Memory B cell (primary cell): ENCODE measurements at places on chromosomes 11 and 22.

DNA sequence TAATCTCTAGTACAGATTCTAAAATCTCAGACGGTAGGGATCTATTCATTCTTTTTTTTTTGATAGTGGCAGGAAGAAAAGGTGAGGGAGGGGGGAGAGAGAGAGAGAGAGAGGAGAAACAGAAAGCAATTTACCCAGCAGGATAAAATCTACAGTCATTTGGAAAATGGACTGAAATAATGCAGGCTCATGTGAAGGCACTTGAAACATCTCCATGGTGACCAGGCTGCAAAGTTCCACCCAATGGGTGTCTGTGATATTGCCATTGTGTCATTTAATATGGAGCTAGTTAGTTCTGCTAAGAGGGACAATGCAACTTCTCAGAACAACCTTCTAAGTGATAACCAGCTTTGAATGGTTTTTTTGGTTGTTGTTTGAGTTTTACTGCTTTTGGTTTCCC, 165.2 kb upstream of the RAG2 start:
- no peak for DNase-seq

GRCh38 chr11:126707498-126707897, 293.1 kb downstream of the KIRREL3 start:
- DNase-seq, result no peak

GRCh38 chr11:83008581-83008923, 63.1 kb downstream of the RAB30 start:
- DNase-seq, result no peak

GRCh38 chr11:20597680-20598484, 1.5 kb upstream of the SLC6A5 start:
- no peak for DNase-seq

DNA sequence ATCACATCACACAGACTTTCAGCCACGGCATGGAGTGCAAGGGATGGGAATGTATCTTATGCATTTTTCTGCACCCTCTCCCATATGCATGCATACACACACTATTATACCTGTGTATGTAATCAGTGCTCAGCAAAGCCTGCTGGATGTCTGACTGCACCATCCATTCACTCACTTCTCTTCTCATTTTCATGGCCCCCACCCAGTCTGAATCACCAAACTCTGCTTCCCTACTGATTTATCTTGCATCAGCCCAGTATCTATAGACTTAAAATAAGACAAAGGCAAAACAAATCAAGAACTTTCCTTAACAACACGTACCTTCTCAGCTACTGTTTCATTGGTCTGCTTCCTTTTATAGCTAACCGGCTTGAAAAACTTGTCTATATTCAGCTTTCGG, 21.6 kb downstream of the DBX1 start:
- no peak for DNase-seq

GRCh38 chr11:39205236-39205995, 2254.0 kb downstream of the LRRC4C start:
- DNase-seq, result no peak

- no peak for DNase-seq
Measured at GRCh38 chr11:76321820-76322524, 59.0 kb downstream of the THAP12 start.

DNA sequence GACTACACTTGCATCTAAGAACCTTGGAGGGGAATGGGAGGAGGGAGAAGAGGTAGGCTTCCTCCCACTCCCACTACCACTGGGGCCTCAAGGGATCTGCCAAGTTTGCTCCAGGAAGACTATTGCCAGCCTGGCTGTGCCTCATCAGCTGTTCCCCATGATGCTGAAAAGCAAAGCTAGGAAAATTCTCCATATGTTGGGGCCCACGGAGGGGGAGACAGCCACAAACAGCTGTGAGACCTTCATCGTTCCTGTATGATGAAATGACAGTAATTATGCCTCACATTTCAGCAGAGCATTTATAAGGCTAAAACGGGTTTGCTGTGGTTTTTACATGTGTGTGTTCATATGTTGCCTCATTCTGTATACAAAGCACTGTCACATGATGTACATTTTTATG, 6.7 kb downstream of the DSCAML1 start:
- no peak for DNase-seq

DNA sequence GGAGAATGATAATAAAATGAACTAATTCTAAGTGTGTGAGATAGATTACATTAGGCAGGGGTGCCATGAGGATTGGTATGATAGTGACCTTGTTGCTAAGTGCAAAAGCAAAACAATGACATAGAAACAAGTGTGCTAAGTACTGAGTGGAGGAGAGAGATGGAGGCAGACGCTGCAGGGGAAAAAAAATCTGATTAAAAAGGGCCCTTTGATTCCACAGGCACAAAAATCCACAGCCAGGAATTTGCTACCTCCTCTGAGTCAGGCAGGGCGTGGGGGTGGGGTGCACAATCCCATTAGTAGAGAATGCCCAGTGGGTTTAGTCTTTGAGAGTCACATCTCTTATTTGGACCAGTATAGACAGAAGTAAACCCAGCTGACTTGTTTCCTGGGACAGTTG, at the start of gene CNTF:
CNTF (plus strand) TSS at position 322 of the 400 bp plus-strand sequence. CDS start 88 bp downstream, outside the sequence.
- DNase-seq, result no peak

GRCh38 chr11:112588252-112588694, 327.6 kb upstream of the PLET1 start:
- no peak for DNase-seq

- no peak for DNase-seq
Measured at GRCh38 chr22:39643311-39644083, 72.9 kb downstream of the CACNA1I start.

DNA sequence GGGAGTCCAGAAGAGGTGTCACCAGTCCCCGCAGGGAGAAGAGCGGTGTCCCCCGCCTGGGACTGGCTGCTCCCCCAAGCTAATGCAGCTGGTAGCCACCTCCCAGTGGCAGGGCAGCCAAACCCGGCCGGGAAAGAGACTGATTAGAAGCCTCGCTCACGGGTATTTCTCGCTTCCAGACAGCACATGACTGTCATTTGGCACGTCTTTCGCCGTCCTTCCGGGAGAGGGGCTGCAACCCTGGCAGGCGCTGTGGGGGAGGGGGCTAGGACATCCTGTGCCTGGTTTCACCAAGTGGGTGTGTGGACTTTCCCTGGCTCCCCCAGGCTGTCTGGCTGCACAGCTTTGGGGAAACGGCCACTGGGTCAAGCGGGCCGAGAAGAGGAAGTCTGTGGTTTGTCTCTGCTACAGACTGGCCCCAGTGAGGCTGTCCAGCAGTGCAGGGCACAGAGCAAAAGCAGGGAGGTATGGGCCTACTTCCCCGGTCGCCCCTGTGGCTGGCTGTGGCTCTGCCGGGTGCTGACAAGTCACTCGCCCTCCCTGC, 3.8 kb downstream of the CD81 start:
- no peak for DNase-seq

GRCh38 chr22:41813726-41814410, 13.4 kb downstream of the CCDC134 start:
- no peak for DNase-seq

DNA sequence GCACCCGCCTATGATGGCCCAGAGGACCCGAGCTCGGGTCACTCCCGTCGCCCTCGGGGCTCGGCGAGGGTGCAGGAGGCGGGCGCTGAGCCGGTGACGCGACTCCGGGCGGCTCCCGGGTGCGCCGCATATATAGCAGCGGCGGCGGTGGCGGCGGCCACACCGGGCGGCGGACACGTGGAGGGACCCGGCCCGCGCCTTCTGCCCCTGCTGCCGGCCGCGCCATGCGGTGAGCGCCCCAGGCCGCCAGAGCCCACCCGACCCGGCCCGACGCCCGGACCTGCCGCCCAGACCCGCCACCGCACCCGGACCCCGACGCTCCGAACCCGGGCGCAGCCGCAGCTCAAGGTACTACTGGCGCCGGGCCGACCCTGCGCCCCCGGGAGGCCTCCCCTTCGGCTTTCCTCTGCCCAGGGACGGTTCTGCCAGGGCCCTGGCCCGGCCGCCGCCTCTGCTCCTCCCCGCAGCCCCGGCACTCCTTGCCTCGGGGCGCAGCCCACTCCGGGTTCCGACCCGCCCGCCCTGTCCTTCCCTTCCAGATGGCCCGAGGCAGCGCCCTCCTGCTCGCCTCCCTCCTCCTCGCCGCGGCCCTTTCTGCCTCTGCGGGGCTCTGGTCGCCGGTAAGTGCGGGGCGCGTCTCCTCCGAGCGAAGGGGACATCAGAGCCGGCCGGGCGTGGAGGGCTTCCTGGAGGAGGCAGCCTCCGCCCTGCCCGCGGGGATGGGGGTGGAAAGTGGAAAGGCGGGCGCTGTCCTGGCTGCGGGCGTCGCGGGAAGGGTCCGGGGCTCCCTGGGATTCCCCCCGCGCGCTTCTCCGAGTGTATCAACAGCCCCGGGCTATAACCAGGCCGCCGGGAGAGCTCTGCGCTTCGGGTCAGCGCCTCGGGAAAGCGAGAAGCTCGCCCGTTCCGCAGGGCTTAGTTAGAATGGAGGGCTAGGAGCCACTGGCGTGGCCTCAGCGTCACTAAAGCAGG, at the start of gene GAL:
GAL (plus strand) TSS at position 160 of the 972 bp plus-strand sequence; CDS start at position 540, 380 bp downstream.
- DNase-seq, result no peak

GRCh38 chr11:116857936-116858335, 20.5 kb upstream of the APOA1 start:
- DNase-seq, result no peak

DNA sequence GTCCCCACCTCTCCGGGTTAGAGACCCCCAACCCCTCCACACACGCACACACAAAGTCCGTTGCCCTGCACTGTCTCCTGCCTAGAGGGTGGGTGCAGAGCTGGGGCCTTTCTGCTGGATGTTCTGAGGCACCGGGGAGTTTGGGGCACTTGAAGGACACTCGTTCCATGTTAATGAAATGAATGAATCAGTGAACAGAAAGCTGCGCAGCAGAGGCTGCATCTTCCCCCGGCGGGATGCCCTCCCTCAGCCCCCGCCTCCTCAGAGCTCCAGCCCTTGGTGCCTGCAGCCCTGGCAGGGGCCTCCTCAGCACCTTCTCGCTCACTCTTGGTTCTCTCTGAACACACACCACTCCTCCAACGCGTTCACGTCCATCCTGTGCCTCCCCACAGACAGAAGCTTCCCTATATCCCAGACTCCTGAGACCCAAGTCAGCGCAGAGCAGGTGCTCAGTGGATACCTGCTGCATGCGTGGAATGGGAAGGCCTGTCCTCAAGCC, 611.9 kb downstream of the TBC1D22A start:
- DNase-seq, result no peak

DNA sequence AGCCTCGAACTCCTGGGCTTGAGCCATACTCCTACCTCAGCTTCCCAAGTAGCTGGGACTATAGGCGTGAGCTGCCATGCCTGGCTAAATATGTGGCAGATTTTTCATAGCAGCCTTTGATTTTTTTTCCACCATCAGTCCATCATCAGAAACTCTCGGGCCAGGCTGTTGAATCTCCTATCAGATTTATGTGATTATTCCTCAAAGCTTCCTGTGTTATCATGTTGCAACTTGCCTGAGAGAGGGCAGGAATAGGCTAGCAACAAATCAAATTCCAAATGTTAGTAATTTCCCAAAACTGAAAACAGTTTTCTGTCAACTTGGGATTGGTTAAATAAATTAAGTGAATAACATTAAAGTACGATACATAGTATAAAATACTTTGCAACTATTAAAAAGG, 3.4 kb downstream of the LRRC51 start:
- DNase-seq, result no peak

DNA sequence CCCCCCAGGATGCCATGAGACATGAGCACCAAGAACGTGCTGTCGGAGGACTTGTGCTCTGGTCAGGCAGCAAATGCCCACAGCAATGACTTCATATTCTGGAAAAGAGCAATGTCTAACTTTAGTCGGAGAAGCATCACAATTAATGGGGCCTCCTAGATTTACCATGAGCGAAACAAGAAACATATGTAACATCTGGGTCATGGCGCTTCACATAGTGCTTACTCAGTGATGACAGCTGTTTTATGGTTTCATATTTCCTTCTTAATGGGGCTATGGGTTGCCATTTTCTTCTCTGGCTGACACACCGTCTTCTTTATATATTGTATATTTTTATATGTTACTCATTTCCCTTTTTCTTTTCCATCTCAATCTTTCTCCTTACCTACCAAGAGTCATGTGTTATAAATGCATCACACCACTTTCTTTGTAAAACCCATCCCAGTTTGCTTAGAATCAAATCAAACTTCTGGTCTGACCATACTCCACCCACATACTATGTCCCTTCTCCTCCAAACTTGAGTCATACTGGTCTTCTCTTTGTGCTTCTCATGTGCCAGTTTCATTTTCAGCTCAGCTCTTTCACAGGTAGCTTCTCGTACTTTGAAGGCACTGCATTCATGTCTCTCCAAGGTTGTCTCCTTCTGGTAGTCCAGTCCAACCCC, 9.4 kb upstream of the CASP12 start:
- no peak for DNase-seq

- no peak for DNase-seq
Measured at GRCh38 chr11:65380460-65381119, 1.9 kb downstream of the SLC25A45 start.

GRCh38 chr22:30232716-30233218, 13.8 kb downstream of the LIF start:
- DNase-seq, result no peak

DNA sequence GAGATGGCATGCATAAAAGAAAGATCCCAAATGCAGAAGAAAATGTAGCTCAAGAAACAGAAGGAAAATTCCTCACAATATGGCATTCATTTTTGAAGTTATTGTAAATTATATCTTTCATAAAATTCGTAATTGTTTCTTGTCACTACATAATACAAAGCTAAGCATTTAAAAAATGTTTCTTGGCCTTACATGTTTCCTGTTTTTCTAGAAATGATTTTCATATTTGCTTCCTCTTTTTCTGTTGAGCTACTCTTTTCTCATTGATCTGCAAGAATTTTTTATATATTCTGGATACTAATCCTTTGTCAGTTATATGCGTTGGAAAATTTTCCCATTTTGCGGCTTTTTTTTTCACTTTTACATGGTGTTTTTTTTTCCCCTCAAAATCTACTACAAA, 48.0 kb downstream of the ENTHD1 start:
- DNase-seq, result no peak

GRCh38 chr22:22598144-22598543, 39.1 kb upstream of the PRAME start:
- DNase-seq, result no peak

DNA sequence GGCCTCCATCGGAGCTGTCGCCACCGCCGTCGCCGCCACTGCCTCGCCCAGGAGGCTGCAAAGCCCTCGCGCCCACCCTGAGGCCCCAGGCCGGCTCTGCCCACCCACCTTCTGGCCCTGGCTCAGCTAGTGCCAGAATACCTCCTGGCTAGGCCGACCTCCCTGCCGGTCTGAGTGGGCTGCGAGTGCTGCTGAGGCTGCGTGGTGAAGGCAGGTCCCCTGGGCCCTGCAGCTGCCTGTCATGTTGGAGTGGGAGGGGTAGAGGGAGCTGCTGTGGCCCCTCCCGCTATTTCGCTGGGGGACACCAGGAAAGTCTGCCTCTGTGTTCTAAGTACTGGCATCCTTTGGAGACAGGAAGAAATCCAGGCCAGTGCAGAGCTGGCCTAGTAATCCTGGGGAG, 34.2 kb downstream of the LRRC10B start:
- DNase-seq, result no peak

GRCh38 chr11:65727865-65728264, 7.3 kb upstream of the RNASEH2C start:
- DNase-seq, result no peak
